ENCODE measurements at places on chromosomes 11 and 22.

- DNase-seq, result no peak
These were observed 6.1 kb upstream of the RNASEH2C start for GRCh38 chr11:65726660-65727059.

DNA sequence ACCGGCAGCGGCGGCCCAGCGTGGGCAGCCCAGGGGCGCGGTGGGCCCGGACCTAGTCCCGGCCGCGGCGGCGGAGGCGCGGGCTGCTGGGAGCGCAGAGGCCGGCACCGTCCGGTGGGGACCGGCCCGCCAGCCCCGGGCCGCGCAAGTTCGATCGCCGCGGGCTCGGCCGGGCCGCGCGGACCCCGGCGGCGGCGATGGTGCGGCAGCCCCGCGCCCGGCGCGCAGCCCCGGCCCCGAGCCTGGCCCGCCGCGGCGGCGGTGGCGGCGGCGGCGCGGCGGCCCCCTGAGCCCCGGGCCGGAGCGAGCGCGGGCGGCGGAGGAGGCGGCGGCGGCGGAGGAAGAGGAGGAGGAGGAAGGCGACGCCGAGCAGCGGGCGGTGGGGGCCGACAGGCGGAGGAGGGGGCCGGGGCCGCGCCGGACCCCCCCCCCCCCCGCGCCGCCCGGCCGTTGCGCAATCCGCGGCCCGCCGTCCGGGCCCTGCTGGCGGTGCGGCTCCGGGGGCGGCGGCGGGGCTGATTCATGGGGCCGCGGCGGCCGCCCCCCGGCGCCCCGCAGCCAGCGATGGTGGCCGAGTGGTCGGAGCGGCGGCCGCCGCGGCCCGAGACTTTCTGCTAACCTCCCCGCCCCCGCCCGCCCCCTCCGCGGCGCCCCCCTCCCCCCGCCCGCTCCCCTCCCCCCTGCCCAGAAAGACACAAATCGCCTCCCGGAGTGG, 1251.9 kb downstream of the BRD1 start:
- no peak for DNase-seq

DNA sequence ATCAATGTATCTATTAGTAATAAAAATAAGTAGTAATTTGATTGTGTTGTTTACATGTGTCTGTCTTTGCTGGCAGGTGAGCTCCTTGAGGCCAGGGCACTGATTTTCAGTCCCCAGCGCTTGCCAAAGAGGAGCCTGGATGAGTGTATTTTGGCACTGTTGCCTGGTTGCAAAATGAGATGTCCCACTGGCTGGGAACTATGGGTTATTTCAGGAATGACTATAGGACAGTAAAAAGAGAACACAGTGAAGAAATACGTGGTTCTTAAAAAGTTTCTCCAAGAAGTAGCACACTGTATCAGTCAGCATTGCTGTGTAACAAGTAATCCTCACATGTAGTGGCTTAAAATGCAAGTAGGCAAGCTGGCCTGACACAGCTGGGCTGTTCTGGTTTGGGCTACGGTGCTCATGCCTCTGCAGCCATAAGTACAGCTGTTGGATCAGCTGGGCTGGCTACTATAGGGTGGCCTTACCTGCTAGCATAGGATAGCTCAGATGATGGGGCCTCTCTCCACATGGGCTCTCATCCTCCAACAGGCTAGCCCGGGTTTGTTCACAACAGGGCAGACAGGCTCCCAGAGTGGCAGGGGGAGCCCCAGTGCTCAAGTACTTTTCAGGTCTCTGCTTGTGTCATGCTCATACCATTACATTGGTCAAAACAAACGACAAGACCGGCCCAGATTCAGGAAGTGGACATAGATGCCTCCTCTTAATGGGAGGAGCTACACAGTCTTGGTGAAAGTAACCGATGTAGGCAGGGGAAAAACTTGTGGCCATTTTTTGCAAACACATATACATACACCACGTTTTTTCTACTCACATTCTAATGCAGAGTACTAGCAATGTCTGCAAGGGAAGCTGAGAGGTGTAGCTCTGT, 399.1 kb downstream of the LARGE1 start:
- DNase-seq, result no peak

GRCh38 chr11:36379653-36380052, 83.6 kb downstream of the PRR5L start:
- DNase-seq, result no peak

DNA sequence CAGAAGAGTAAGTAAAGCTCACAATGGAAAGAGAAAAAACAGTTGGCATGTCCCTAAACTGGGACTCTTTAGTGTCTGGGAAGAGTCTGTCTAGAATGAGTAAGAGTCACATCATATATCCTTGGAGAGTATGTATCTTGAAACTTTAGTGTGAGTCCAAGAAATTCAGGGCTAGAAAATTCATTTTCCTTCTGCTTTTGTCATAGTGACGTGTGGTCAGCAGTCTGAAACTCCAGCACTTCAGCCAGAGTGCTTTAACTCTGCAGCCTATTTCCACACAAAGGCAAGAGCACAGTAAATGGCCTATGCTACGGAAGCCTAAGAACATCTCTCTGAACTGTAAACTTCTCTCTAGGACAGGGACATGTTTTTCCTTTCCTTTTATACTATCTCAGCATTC, 174.1 kb downstream of the FAM181B start:
- DNase-seq, result no peak

- peak; percentile 84 for DNase-seq
These were observed 9.2 kb downstream of the FBLN1 start for GRCh38 chr22:45511847-45512261.

- peak; percentile 2 for DNase-seq
These were observed 121.1 kb downstream of the PAX6 start for GRCh38 chr11:31690041-31690440.

DNA sequence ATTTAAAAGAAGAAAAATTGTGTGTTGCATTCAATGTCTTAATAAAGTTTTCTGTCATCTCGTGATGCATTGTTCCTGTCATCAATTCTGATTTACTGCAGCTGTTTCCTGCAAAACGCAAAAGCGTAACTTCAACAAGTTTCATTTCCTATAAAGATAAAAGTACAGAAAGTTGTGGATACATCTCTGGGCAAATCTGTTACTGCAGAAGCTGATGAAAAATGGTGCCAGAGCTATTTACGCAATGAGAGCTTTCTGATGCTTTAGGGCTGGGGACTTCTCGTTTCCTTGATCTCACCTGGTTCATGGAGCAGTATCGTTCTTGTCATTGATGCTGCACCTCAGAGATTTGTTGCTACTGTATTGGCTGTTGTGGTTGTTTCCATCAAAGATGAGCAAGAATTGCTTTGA, 15.5 kb upstream of the MS4A12 start:
- no peak for DNase-seq

Measured in AG08396 (cell line).